ENCODE measurements at places on chromosomes 7 and 10.

- DNase-seq = no peak
These were observed 114.2 kb downstream of the PRKAG2 start for GRCh38 chr7:151762583-151763245.

DNA sequence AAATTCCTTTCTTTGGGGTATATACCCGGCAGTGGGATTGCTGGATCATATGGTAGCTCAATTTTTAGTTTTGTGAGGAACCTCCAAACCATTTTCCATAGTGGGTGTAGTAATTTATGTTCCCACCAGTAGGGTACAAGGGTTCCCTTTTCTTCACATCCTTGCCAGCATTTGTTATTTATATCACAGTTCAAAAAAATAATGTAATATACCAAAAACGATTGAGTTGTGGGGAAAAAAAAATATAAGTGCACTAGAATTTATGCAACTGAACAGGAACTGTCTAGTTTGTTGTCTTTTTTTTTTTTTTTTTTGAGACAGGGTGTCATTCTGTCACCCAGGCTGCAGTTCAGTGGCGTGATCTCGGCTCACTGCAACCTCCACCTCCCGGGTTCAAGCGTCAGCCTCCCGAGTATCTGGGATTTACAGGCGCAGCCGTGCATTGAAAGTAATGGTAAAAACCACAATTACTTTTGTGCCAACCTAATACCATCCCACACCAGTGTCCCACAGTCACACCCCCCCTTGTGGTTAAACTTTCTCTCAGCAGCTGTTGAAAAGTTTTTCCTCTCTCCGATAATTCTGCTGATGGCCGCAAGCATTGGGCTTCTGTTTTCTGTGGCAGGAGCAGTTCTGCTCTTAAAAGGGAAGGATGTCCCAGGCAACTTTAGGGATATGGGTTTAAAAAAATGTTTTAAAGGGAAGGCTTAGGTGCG, 6.8 kb upstream of the LAT2 start:
- DNase-seq = no peak

DNA sequence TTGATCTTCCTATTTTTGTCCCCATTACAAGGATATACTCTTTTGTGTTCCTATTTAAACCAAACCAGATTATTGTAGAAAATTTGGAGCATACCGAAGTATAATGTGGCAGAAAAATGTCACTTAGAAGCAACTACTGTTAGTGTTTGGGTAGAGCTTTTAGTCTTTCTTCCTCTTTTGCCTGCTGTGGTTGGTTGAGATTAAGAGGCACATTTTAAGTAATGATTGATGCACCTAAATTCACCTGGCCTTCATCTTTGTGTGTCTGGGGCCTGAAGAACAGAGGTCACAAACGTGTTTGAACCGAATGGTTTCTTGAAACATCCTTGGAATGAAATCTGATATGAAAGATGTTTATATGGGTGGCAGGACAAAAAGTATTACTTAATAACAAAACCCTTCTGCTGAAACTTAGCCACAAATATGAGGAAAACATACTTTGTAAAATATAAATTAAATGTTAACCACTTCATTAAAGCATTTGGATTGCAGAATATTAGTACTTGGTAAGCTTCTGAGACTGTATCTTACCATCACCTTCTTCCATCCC, 2.6 kb downstream of the BPGM start:
- no peak for DNase-seq

DNA sequence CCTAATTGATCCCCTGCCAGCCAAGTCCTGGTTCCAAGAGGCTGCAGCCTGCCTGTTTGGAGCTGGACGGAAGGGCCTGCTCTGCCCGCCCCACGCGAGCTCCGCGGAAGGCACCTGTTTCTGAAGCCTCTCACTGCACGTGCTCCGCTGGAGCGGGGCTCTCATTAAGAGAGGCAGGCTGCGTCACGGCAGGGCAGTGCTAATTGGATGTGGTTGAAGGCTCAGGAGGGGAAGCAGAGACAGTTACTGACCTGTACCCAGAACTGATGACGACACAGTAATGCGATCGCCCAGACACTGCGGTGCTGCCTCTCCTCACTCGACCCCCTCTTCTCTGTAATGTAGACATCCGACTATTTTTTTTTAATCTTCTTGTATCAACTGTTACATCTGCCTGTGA, 411.1 kb upstream of the MGMT start:
- no peak for DNase-seq

DNA sequence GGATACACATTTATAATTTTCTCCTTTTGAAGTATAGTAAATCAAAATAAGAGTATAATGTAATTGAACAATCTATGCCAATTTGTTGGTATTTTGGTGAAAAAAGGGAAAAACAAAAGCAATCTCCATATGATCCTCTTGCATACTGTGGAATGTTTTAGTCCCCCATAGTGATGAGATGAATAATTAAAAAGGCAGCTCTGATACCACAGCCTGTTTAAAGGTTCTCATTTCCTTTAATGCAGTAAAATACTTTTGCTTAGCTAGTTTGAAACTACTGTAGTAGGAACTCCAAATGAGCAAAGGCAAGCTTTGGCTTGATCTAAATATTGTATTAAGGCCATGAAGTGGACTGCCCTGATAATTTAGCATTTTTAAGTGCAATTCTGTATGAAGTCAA, 77.6 kb downstream of the VTI1A start:
- DNase-seq = no peak

DNA sequence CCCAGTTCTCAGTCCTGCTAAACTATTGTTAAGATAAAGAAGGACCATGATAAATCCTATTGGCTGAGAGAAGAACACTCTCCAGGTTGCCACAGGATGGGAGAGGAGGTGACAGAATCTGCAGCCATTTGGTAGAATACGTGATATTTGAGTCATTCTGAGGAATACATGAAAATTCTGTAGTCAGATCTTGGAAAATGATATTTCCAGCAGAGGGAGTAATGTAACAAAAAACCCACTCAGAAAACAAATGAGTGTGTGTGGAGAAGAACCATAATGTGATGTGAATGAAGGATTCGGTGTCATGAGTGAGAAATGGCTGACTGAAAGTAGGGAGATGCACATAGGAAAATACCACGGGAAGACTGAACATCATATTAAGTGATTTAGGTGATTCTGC, 128.5 kb upstream of the PFKP start:
- DNase-seq = no peak

DNA sequence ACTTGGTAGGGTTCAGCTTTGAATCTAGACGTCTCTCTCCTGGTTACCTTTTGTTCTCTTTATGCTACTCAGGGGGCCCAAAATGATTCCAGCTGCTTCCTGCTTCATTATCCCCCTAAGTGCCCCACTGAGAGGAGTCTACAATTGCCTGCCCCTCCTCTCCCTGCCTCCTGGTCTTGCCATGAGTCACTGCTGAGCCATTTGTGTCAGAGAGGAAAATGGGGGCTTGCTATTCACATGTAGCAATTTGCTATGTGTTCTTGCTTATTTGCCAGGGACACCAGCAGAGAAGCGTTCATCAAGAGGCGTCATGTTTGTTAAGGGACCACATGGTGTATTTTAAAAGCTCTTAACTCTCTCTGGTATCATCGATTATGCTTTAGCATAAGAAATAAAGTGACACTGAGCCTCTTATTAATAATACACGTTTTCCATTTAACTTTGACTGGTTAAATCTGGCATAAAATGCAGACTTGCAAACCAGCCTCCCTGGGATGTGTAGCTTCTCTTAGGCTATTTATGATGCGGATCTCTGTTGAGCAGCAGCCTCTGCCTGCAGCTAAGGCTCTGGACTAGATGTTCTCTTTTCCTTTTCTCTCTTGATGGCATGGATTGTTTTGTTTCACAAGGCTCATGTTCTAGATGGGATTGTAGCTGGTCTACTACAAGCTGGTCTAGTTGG, 239.3 kb downstream of the AUTS2 start:
- no peak for DNase-seq

GRCh38 chr10:26555719-26556368, 117.7 kb downstream of the APBB1IP start:
- DNase-seq = no peak

DNA sequence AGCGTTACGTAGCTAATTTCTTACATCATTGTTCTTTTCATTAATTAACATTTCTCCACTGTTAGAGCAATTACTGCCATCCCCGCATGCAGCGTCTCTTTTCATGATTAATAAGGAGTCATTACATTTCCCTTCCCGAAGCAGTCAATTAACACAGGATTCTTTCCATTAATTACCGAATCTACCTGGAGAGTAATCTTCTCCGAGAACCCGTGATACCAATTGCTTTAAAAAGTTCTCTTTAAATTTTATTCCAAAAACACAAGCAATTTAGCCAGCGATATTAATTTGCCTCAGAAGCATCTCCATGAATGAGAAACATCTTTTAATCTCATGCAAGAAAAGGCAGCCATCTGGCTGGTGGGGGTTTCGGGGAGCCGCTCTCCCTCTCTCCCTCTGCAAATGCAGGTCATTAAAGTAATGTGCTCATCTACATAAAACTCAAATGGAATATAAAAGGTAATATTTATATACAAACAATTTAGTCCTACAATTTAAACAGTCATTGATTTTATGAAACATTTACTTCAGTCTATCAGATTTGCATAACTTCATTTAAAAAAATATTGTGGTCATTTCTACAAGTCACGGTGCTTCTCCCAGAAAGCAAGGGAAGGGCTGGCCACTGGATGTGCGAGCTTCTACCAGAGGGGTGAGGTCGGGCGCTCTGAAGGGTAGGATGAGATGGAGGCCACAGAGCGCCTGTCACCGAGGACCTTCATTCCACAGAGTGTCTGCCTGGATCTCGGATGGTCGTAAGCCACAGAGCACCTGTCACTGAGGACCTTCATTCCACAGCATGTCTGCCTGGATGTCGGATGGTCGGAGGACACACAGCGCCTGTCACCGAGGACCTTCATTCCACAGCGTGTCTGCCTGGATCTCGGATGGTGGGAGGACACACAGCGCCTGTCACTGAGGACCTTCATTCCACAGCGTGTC, 145.0 kb downstream of the WDR37 start:
- DNase-seq = no peak

GRCh38 chr10:72275351-72276012, 1.8 kb downstream of the DDIT4 start:
- DNase-seq = no peak

GRCh38 chr10:22534849-22535604, 179.4 kb downstream of the PIP4K2A start:
- DNase-seq = no peak
